ENCODE measurements at places on chromosomes 16 and 17.

GRCh38 chr17:82059272-82060000 is 6.2 kb downstream of the DUS1L start:
- no peak for DNase-seq

GRCh38 chr16:57374067-57374534 is 1.8 kb downstream of the CX3CL1 start:
- DNase-seq: no peak

- DNase-seq: no peak
Observed at GRCh38 chr16:19102187-19102872, 11.4 kb upstream of the ITPRIPL2 start.

DNA sequence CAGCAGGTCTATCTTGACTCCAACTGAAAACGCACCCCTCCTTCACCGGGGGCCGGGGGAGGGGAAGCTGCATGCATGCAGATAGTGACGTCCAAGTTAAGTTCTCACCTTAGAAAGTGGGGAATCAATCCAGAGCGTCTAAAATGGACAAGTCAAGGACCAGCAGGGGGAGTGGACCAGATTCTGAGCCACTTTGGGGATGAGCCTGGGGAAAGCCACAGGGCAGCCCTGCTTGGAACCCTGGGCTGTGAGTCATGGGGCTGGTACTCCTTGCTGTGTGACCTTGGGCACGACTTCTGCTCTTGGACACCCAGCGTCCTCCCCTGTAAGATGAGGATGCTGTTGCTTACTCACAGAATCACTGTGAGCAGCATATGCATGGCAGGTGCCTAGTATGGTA is 9.1 kb downstream of the TNFRSF13B start:
- DNase-seq: no peak

GRCh38 chr17:68334393-68334792 is 43.1 kb downstream of the ARSG start:
- no peak for DNase-seq
